A549 treated with Mapracorat at 1 μM for 4 hours (cell line): ENCODE measurements at places on chromosomes 7 and 10. TPM values are rescaled to one million over a fixed set of nuclear protein-coding genes. Genes with fewer than 3 reads are reported as not detected.

SPDYE2B gene
- total RNA-seq: not detected in 5 replicates

RAB18 gene
- total RNA-seq: 72.8 to 91.9 TPM (median 89.3 TPM) in 5 replicates

SPDYE8 gene
- total RNA-seq: not detected in 5 replicates

SPAG6 gene
- total RNA-seq: not detected in 5 replicates

PRLHR gene
- total RNA-seq: not detected in 5 replicates

SPDYE2 gene
- total RNA-seq: not detected in 5 replicates

NKX1-2 gene
- total RNA-seq: 0.04 to 0.06 TPM in 2 of 5 replicates, not detected in the others

PON1 gene
- 0.75 to 1.6 TPM (median 1.0 TPM) in 5 replicates for total RNA-seq

PLA2G12B gene
- total RNA-seq: not detected in 5 replicates

RPA3 gene
- total RNA-seq: 85.3 to 104 TPM (median 100 TPM) in 5 replicates

SUMF2 gene
- 106 to 116 TPM (median 114 TPM) in 5 replicates for total RNA-seq
